ENCODE measurements at places on chromosomes 5 and 9.

GRCh38 chr5:129977810-129978209, 73.5 kb downstream of the CHSY3 start:
- DNase-seq = no peak

GRCh38 chr9:75669721-75670120, 220.8 kb upstream of the PCSK5 start:
- no peak for DNase-seq

DNA sequence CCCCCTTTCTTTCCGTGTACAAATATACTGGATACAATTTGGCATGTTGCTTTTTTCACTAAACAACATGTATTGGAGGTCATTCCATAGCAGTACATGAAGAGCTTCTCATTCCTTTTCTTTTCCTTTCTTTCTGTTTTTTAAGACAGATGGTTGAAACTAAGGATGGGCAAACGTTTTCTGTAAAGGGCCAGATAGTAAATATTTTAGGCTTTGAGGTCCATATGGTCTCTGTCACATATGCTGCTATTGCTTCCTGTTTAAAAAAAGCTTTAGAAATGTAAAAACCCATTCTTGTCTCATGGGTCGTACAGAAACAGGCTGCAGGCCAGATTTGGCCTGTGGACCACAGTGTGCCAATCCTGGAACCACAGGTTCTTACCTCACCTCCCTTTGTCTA, 160.1 kb downstream of the ACER2 start:
- DNase-seq = no peak

GRCh38 chr9:138059196-138059595, 181.6 kb downstream of the CACNA1B start:
- DNase-seq = no peak

- no peak for DNase-seq
These were observed 28.9 kb upstream of the PDCD1LG2 start for GRCh38 chr9:5481322-5482040.

GRCh38 chr5:14353726-14354474, 210.8 kb downstream of the TRIO start:
- no peak for DNase-seq

Measured in NCI-H1105 (cell line).